HFFc6 (cell line): ENCODE measurements at places on chromosomes 1 and 21.

- DNase-seq = no peak
Observed at GRCh38 chr1:163191301-163191700, 11.4 kb downstream of the RGS5 start.

- DNase-seq = peak; percentile 13
Observed at GRCh38 chr1:10651389-10651766, 145.1 kb downstream of the CASZ1 start.

GRCh38 chr1:163561580-163562295 lies 240.0 kb downstream of the NUF2 start:
- DNase-seq = peak; percentile 20

DNA sequence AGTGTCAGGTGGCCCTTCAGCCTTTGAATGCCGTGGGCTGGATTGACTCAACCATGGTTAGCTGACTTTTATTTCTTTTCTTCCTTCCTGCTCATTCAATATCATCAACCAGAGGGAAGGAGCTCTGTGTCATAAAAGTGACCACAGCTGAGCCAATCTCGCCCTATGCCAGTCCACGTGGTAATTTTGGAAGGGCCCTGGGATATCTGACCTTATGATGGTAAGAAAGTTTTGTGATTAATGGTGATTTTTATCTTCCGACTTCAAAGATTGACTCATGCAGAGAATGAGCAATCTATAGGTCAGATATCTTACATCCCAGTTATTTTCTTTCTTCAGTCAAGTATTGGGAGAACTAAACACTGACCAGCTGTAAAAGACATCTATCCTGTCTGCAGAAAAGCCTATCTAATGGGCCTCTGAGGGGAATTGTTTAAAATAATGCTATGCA lies 170.3 kb downstream of the ZC3H11B start:
- peak; percentile 53 for DNase-seq

DNA sequence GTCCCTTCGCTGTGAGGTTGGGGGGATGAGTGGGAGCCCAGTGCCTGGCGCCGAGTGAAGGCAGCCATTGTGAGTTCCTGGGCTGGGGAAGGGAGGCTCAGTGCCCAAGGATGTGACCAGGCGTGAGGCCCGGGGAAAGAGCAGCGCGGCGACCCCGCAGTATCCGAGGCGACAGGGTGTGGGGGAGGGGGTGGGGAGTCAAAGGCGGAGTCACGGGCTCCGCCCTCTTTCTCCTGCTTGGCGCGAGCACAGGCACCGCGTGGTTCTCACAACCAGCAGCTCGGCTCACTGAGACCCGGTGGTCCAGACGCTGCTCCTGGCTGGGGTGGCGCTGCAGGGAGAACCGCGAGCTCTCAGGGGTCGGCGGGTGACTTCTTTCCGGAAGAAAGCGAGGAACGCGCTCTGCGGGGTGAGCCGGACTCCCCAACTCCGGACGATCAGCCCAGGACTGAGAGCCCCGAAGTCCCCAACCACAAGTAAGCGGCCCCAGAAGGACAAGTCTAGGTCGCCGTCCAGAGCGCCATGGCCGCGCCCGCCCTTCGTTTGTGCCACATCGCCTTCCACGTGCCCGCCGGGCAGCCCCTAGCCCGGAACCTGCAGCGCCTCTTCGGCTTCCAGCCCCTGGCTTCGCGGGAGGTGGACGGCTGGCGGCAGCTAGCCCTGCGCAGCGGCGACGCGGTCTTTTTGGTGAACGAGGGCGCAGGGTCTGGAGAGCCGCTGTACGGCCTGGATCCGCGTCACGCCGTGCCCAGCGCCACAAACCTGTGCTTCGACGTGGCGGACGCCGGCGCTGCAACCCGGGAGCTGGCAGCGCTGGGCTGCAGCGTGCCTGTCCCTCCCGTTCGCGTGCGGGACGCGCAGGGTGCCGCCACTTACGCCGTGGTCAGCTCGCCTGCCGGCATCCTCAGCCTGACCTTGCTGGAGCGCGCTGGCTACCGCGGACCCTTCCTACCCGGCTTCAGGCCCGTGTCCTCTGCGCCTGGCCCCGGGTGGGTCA lies at the start of gene HPDL:
Gene HPDL (plus strand): TSS at position 269 of the 997 bp plus-strand sequence. CDS start 254 bp downstream, at position 523.
- no peak for DNase-seq

DNA sequence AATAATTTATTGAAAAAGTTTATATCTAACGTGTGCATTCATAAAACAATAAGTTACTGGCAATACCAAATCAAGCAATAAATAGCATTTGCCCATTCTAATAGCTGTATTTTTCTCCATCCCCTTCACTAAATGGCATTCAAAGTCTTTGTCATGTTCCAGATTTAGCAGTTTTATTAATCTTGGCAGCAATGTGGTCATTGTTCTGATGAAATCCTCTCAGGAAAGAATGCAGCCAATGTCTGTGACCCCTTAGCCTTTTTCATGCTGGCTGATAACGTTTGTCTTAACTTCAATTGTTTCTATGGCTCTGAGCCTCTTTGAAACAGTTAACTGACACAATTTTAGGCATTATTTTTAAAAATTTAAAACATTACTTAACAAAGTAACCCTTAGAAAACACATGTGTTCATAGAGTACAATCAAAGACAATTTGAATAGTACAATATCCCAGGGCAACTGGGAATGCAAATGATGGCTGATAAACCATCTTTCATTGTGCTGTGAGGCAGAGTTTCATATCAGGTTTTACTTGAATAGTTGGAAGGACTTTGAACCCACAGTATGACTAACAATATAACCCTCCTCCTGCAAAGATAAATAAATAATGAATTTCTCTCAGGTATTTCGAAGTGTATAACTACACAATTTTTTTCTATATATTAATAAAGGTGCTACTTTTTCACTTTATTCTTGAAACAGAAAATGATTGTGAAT lies 217.5 kb downstream of the LRRIQ3 start:
- DNase-seq = no peak

GRCh38 chr1:109634771-109635750 lies 15.4 kb downstream of the AMPD2 start:
- DNase-seq = no peak
